ENCODE measurements at places on chromosomes 11 and 22.

GRCh38 chr11:62721994-62722393 is 5.3 kb downstream of the HNRNPUL2 start:
- DNase-seq: peak; percentile 36

DNA sequence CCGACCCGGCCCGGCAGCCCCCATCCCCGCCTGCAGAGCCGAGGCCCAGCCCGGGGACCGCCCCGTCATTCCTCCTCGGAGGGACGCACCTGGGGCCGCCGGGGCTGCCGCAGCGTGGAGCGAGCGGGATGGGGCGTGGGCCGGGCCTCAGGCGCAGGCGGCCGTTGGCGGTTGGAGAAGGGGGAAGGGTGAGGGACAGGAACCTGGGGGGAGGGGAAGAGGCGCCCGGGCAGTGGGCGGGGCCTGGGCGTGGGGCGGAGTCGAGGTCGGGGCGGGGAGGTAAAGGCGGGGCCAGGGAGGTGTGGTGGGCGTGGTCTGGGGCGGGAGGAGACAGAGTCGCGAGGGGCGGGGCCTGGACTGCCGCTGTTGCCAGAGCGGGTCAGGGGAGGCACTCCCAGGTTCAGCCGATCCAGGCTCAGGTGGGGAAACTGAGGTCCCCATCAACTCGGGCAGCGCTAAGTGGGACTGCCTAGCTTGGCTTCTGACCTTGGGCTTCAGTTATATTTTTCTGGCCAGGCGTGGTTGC is at the start of gene TESMIN:
TSS of gene TESMIN (minus strand) at position 190 of the 526 bp plus-strand sequence. CDS start 860 bp downstream, outside the sequence.
- peak; percentile 85 for DNase-seq

GRCh38 chr11:117860139-117860538 is 16.3 kb downstream of the FXYD6 start:
- no peak for DNase-seq

GRCh38 chr11:121417055-121417551 is 35.0 kb upstream of the SORL1 start:
- peak; percentile 91 for DNase-seq

DNA sequence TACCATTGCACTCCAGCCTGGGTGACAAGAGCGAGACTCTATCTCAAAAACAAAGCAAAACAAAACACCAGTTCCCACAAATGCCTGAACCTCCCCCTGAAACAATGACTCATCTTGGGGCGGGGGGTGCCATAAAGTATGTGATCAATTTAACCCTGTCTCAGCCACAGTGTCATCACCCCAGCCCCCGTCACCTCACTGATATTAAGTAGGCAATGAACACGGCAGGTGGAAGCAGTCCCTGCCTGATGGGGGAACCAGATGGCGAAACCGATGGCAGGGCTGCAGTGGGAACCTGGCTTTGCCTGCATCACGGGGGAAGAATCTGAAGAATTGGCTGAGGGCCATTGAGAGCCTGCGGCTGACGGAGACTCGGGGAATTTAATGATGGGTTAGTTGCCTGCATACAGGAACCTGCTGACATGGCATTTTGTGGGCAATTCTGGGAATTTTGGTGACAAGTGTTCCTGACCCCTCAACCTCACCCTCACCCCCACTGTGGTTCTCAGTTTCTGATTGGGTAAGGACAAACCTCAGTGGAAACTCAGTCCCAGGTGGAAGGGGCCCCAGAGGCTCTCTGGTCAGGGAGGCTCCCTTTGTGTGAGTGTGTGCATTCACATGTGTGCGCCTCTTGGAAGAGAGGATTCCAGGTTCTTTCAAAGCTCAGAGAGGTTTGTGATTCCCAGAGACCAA is 39.1 kb upstream of the SHISAL1 start:
- DNase-seq: peak; percentile 97

DNA sequence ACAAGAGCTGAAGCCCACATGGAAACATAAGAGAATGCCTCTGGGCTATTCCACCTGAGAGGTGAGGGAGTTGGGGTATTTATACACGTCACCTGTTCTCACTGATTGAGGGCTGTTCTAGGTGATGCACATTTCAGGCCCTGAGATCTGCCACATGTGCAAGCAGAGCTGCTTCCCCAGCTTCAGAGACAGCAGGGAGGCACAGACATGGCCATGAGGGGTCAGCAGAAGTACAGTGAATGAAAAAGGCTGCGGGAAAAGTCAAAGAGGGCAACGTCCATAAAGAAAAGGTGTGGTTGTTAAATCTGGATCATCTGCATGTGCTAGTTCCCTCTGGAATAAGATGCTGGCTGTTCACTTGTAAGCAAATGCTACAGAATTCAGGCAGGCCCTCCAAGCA is 75.4 kb downstream of the GAB4 start:
- DNase-seq: peak; percentile 25

- DNase-seq: no peak
Measured at GRCh38 chr11:121140369-121140768, 39.3 kb downstream of the TECTA start.

- DNase-seq: no peak
Measured at GRCh38 chr11:2424811-2425495, 19.4 kb downstream of the TRPM5 start.

GRCh38 chr22:49968831-49969661 is 8.5 kb downstream of the PIM3 start:
- no peak for DNase-seq

- DNase-seq: no peak
Measured at GRCh38 chr22:25540908-25541660, 23.4 kb upstream of the GRK3 start.

DNA sequence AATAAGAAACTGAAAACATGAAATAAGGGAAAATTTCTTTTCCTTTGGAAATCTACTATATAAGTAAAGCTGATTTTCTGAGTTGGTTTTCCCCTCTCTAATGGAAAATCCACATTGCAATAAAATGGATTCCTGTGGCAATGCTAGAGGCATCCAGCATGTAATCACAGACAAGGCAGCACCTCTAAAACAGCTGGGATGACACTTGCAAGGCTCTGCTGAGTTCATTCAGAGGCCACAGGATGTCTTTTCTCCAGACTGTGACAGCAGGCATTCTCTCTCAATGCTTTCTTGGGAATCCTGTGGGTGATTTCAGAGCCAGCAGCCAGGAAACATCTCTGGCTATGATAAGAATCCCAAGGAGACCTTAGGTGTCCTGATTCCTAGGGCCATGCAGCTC is 201.3 kb upstream of the BLID start:
- DNase-seq: peak; percentile 77

GRCh38 chr22:19497245-19497644 is 17.5 kb downstream of the CDC45 start:
- DNase-seq: peak; percentile 93

DNA sequence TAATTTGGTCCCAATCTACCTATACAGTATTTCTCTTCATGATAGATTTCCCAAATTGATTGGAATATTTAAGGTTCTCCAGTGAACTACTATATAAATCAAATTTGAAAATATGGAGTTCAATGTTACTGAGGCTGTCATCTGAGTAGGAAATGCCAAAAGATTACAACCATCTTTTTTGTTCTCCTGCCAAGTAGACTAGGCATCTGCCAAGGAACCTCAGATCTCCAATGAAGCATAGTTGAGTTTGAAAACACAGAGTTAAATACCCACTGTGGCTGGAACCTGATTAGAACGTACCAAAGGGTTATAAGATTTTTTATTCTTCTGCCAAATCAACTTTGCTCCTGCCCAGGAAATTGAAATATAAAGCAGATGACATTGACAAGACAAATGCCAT is 330.9 kb downstream of the CNTN5 start:
- DNase-seq: no peak

DNA sequence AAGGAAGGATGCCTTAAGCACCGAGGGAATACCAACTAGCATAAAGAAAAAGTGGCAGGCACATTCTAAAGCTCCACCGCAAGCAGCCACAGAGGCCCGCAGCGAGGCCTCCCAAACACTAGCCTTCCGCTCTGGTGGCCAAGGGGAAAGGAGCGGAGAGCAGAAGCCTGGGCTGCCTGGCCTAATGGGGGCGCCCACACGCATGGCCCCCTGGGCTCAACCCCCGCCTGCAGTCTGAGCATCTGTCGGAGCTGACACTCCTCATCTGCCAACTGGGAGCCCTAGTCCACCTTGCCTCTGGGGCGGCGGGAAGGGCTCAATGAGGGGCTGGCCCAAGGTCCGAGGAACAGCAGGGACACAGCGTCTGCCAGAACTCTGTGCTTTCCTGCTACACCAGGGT is 50.1 kb upstream of the WNT11 start:
- no peak for DNase-seq

DNA sequence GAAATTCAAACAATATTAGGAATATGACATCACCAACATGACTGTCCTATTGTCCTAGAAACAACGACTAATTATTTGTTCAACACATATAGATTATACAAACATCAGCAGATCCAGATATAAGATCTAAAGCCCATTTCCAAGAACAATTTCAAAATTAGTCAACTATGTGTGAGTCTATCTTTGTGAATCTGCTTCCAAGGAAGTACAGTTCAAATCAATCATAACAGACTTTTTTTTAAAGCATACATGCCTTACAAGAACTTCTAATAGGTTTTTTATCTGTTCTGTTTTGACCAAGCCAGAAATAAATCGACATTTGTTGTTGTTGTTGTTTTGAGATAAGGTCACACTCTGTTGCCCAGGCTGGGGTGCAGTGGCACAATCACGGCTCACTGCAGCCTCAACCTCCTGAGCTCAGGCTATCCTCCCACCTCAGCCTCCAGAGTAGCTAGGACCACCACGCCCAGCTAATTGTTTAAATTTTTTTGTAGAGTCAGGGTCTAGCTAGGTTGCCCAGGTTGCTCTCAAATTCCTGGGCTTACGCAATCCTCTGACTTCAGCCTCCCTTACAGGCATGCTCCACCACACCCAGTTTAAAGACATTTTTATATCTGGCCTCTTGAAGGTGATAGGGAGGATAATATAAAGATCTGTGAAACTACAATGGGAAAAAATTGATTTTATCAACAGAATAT is 54.8 kb downstream of the DENND5A start:
- peak; percentile 28 for DNase-seq

DNA sequence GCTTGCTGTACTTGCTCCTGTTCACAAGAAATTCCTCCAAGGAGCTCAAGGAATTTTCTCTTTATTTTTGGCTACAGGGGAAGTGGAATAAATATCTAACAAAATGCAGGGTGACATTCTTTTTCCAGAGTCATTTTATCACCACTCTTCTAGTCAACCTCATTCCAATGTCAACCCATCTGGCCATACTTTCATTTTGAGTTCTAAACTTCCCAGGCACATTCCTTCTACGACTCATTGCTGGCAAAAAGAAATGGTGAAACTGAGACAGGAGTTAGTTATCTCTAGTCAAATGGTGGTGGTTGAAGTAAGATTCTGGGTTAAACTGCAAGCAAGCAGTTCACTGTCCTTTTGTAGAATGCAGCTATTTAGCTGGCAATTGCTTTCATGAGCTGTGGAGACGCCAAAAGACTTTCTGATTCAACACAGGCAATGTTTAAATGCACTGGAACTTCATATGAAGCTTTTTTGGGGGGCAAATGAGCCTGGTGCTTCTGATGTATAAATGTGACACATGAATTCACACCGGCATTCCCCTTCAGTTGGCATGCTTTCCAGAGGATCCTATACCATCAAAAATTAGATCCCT is 304.6 kb downstream of the CADM1 start:
- DNase-seq: peak; percentile 43

DNA sequence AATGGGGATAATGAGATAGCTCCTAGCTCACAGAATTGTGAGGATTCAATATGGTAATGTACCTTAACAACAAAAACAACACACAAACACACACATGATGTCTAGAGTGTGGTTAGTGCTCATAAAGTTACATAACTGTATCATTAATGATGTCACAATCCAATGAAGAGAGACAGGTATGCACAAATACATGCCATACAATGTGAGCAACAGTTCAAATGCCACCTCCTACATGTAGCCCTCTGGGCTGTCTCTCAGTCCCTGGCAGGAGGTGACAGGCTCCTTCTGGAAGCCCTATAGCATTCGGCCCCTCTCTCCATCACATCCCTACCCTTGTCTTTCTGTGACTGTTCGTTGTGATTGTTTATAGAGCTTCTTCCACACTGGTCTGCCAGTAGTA is 8.3 kb upstream of the MICALL1 start:
- DNase-seq: no peak

DNA sequence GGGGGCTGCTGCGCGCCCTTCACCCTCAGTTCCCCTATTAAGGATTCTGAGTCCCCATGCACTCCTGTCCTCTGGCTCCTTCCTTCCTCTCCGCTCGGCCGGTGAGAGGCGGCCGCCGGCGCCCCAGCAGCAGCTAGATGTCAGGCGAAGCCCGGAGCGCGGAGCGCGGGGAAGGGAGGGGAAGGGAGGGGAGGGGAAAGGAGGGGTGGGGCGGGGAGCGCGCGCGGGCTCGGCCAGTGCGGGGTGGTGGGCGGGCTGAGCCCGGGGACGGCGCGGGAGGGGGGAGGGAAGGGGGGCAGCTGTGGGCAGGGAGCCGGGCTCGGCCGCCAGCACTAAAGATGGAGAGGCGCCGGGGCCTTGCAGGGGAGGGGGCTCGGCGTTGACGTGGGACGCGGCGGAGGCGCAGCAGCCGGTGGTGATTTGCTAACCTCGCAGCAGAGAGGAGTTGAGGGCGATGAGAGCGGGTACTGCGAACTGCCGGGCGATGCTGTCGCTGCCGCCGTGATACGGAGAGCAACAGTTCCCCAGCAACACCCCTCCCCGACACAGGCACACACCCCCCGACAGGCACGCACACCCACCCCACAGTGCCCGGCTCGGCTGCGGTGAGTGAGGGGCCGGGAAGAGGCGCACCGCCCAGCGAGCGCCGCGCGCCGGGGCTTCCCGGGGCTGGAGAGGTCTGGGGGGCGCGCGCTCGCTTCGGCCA is at the start of gene ZBTB16:
TSS of gene ZBTB16 (plus strand) at position 434 of the 706 bp plus-strand sequence. CDS start 3,590 bp downstream, outside the sequence.
- peak; percentile 37 for DNase-seq

GRCh38 chr11:117786135-117786870 is 10.7 kb downstream of the DSCAML1 start:
- DNase-seq: no peak

- peak; percentile 24 for DNase-seq
Measured at GRCh38 chr11:121291896-121292494, 576 bp upstream of the SC5D start.

DNA sequence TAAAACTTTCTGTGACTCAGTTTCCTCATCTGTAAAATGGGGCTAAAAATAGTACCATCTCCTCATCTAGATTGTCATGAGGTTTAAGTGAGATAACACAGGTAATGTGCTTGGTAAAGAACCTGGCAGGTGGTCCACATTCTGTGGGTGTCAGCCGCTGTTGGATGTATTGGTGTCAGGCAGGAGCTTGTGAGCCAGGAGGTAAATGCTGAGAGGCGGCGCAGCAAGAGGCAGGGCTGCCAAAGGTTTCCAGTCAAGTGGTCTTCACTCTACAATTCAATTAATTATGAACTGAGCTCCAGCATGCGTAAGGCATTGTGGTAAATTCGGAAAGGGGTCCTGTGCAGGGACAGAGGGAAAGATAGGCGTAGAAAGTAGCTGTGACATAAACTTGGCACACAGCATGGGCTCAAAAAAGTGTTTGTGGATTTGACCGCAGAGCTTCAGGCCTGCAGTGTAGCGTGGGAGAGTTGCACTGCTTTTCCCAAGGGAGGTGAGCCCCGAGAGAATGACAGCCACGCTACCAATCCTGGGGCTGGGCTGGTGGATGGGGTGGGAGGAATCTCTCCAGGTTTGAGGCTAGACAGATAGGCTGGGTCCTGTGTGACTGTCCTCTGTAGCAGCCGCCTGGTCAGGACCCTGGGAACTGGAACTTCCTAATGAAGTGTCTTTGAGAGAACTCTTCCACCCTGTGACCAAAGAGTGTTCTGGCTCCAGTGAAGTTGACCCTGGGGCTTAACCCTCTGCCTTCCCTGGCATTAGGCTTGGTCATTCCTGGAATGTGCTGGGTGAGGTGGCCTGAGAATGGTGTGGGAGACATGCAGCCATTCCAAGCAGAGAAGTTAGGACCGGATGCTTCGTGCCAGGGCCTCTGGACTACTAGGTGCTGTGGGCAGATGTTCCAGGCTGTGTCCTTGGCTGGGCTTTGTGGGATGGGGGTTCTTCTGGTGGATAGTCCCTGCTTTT is 122.4 kb downstream of the FEZ1 start:
- no peak for DNase-seq

Data from GM23248 (cell line).